Thoracic aorta (tissue), 2 donors: ENCODE measurements at places on chromosomes 3 and 15. TPM values are rescaled to one million over a fixed set of nuclear protein-coding genes. Genes with fewer than 3 reads are reported as not detected.

FGF12 gene
- total RNA-seq: 1.5 TPM

DNA sequence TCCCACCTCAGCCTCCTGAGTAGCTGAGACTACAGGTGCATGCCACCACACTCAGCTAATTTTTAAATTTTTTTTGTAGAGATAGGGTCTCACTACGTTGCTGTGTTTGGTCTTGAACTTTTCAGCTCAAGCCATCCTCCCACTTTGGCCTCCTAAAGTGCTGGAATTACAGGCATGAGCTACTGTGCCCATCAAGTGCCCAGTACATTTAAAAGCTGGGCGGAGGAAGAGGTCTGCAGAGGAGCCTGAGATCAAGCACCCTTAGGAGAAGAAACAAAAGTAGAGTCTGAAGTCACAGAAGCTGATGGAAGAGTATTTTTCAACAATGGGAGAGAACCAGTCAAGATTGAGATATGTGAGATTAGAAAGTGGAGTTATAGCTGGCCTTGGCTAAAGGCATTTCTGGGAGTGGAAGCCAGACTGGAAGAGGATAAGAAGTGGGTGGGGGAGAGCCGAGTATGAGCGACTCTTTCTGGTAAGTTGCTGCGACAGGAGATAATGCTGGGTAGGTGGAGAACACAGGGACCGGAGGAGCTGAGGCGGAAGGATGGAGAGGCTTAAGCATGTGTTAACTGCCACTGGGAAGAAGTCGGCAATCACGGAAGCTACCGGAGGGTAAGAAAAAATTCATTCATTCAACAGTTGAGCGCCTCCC lies 782 bp upstream of the IREB2 start:
- H3K4me3 ChIP-seq: peak overlapping the region; percentile 93
- no peaks in the 10 kb centered on the region for H3K27me3 ChIP-seq
- no peak for DNase-seq
- H3K27ac ChIP-seq: peak overlapping the region; percentile 54
- H3K36me3 ChIP-seq: no peaks in the 10 kb centered on the region
- peaks cover 15% of the 10 kb centered on the region for H3K4me1 ChIP-seq

GRCh38 chr15:68518785-68519430 lies 59.9 kb upstream of the CORO2B start:
- DNase-seq: no peak
- H3K4me3 ChIP-seq: no peak overlapping the region
- no peaks in the 10 kb centered on the region for H3K27me3 ChIP-seq

- no peak overlapping the region for H3K4me3 ChIP-seq
- no peaks in the 10 kb centered on the region for H3K27me3 ChIP-seq
- H3K4me1 ChIP-seq: no peaks in the 10 kb centered on the region
- no peak for DNase-seq
- no peak overlapping the region for H3K27ac ChIP-seq
- H3K36me3 ChIP-seq: no peaks in the 10 kb centered on the region
Observed at GRCh38 chr3:71825551-71826283, 40.8 kb upstream of the PROK2 start.

DNA sequence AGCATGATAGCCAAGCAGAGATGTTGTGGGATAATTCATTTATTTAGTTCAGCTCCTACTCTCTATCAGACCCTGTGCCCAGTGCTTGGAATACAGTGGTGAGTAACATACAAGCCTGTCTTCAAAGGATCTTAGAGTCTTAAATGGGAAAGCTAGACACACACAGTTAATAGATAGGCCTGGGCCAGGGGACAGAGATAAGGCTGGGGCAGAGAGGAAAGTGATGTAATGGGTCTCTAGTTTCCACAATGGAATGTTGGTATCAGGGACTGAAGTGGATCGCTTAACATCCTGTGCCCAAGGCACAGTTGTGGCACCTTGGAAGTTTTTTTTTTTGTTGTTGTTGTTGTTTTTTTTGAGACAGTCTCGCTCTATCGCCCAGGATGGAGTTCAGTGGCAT lies 79.9 kb upstream of the POLG start:
- no peak overlapping the region for H3K4me3 ChIP-seq
- no peak overlapping the region for H3K27ac ChIP-seq
- no peak for DNase-seq
- peaks cover under 1% of the 10 kb centered on the region for H3K4me1 ChIP-seq
